ENCODE measurements at places on chromosomes 2 and 18. TPM values are rescaled to one million over a fixed set of nuclear protein-coding genes. Genes with fewer than 3 reads are reported as not detected.

Gene CSRNP3
- total RNA-seq: 1.9 TPM

DNA sequence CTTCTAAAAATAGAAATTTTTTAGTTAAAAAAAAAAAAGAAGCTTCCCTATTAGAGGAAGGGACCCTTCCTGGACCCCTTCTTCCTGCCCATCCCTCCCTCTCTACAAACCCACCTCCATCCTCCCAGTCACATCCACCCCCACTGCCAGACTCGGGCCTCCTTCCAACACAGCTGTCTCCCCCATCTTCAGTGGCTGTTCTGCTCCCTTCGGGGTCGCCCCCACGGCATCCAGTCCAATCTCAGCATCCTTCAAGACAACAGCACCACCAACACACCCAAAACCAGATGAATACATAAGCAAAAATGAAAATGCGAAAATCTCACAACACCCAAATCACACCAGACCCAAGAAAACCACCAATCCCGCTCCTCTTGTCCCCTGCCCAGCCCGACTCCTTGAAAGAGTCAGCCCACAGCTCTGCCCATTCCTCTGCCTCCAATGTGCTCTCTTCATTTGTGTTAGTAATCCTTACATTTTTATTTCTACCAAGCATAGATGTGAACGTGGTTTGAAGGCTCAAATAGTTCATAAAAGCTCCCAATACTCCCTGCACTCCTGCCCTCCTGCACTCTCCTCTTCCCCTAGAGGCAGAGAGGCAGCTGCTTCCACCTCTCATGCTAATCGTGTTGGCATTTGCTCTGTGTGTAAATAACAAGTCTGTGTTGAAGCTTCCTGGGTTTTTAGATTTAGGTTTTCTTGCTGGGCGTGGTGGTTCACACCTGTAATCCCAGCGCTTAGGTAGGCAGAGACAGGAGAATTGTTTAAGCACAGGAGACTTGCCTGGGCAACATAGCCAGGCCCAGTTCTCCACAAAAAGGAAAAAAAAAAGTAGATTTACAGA lies 37.0 kb downstream of the MAL start:
- no peaks in the 10 kb centered on the region for H3K36me3 ChIP-seq
- H3K27ac ChIP-seq: no peak overlapping the region
- H3K27me3 ChIP-seq: no peaks in the 10 kb centered on the region
- H3K4me3 ChIP-seq: no peak overlapping the region
- H3K4me1 ChIP-seq: no peaks in the 10 kb centered on the region
- no peak for DNase-seq

GRCh38 chr2:48551548-48551947 lies 21.6 kb downstream of the STON1 start:
- H3K27me3 ChIP-seq: no peaks in the 10 kb centered on the region
- H3K4me1 ChIP-seq: no peaks in the 10 kb centered on the region
- H3K27ac ChIP-seq: no peak overlapping the region

Gene ASAP2
- 17.7 TPM for total RNA-seq

Gene AMER3
- total RNA-seq: 0.90 TPM

Gene BOLL
- total RNA-seq: not detected

Gene KCNG2
- not detected for total RNA-seq

DNA sequence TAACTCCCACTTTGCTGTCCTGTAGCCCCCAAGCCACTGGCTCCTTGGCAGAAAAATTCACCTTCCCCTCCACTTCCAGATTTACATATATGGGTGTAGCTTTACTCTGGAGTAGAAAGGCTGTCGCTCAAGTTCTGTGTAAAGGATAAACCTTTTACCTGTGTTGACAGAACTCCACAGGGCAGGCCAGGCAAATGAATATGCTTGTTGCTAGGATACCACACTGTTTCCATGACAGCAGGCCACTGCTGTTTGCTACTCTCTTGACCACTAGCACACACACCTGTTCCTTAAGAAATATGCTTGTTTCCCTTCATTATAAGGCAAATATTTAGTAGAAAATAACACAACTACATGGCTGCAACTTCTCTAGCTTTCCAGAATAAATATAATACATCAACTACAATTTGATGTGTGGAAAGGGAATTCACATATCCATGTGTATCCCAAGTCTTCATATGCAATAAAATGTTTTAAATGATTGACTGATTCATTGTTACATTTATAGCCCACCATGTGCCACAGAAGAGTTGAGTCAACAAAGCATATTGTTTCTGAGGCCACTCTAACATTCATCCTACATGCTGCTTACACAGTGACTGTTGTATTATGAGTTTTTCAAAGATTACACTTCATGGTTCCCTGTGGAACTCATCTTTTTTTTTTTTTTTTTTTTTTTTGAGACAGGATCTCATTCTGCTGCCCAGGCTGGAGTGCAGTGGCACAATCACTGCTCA lies 56.2 kb upstream of the ROCK1 start:
- no peak overlapping the region for H3K4me3 ChIP-seq
- no peak overlapping the region for H3K27ac ChIP-seq
- H3K4me1 ChIP-seq: no peaks in the 10 kb centered on the region
- H3K36me3 ChIP-seq: no peaks in the 10 kb centered on the region

DNA sequence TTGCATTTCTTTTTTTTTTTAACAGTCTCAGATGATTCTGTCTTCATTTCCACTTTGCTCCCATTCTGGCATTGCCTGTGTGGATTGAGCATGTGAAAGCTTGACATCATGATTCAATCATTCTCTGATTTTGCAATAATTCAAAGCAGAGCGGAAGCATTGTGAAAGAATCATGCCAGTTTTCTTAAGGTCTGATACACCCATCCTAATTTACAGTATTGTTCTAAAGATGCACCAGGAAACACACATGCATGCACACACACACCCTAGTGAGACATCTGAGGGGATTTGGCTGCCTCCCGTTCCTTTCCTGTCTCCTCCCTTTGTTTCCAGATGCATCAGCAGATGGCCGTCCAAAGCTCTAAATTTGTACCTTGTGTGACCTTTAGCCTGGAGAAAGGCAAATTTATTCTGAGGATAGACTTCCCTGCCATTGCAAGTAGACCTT lies 97.3 kb downstream of the FMNL2 start:
- H3K36me3 ChIP-seq: no peaks in the 10 kb centered on the region
- no peak overlapping the region for H3K4me3 ChIP-seq
- no peak for DNase-seq
- no peaks in the 10 kb centered on the region for H3K27me3 ChIP-seq

DNA sequence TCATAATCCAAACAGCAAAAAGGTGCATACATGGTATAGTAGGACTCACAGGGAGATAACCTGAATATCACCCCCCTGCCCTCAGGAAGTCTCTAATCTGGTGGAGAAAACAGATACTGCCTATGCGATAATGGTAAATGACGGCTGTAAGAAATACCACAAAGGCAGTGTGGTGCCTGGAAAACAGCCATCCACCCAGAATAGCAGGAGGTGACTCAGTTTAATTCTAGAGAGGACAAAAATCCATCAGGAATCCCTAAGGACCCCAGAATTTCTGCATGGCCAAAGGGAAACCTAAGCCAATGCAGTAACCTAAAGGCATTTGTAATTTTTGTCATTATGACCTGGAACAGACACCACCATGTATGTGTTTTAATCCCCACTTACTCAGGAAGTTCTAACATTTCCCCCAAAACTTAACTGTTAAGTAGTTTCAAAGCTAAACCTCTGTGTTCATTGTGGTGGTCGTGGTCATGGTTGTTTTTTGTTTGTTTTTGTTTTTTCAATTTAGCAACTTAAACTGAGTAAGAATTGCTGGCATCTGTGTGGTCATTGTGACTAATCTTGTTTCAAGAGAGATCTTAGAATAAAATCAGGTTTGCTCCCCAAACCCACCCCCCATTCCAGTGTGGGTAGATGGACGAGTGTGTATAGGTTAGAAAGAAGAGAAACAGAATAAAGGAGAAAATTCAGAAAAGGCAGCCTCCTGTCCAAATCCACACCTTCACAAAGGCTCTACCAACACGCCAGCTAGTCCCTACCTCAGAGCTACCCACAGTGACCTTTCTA lies 121.5 kb upstream of the CDCA7 start:
- no peak overlapping the region for H3K27ac ChIP-seq
- H3K36me3 ChIP-seq: no peaks in the 10 kb centered on the region
- DNase-seq: no peak
- H3K27me3 ChIP-seq: no peaks in the 10 kb centered on the region
- H3K4me1 ChIP-seq: peaks cover 12% of the 10 kb centered on the region

- H3K4me1 ChIP-seq: no peaks in the 10 kb centered on the region
- no peak overlapping the region for H3K27ac ChIP-seq
- no peak for DNase-seq
- H3K4me3 ChIP-seq: no peak overlapping the region
- H3K27me3 ChIP-seq: no peaks in the 10 kb centered on the region
Observed at GRCh38 chr2:169232551-169233154, 129.7 kb downstream of the LRP2 start.

DNA sequence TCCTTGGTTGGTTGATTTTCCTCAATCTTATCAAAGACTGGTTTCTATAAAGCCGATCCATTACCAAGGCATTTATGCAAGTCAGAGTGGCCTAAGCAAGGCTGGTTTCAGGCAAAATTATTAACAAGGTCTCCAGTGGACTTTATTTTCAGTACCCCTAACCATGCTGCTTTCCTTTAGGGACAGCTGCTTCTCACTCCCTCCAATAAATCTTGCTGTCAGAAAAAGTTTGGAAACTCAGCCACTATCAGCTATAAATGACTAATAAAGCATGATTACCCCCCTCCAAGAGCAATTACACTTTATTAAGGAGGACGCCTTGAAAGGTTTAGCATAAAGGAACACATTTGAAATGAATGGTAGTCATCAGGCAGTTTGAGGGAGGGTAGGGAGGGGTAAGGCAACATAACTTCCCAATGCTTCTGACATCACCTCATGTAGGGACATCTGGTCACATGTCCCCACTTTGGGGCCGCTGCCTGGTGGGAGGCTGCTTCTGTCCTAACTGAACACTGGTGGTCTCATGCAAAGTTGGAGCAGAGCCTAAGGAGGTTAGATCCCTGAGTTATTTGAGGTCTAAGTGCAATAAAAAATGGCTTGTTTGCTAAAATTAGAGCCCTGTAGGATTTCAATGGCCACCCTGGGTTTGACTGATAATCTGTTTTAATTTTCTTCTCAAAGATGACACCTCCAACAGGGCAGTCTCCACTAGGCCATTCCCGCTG lies 58.0 kb upstream of the TMEM178A start:
- no peaks in the 10 kb centered on the region for H3K36me3 ChIP-seq
- H3K4me3 ChIP-seq: no peak overlapping the region
- no peaks in the 10 kb centered on the region for H3K27me3 ChIP-seq
- H3K27ac ChIP-seq: no peak overlapping the region
